ENCODE measurements at places on chromosomes 1 and 21.

GRCh38 chr1:78408192-78408591, 82.6 kb upstream of the PTGFR start:
- no peak for DNase-seq

DNA sequence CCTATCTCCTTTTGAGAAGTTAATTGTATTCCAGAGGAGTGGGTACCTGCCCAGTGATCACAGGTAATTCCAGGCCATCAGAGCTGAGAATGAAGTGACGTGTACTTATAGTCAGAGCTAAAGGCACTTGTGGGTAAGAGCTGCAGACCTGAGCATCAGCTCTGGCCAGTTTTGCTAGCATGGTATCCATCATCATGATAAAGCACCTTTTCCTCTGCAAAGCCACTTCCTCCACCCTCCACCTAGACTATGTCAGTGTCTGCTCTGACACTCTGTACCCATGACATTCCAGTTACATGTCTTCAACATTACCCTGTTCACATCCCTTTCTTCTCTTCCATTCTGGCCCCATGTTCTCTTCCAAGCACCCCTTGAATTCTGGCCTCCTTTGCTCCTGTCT, 157.3 kb downstream of the GRIK3 start:
- peak; percentile 1 for DNase-seq

GRCh38 chr1:169184812-169185211, 78.3 kb downstream of the ATP1B1 start:
- no peak for DNase-seq

DNA sequence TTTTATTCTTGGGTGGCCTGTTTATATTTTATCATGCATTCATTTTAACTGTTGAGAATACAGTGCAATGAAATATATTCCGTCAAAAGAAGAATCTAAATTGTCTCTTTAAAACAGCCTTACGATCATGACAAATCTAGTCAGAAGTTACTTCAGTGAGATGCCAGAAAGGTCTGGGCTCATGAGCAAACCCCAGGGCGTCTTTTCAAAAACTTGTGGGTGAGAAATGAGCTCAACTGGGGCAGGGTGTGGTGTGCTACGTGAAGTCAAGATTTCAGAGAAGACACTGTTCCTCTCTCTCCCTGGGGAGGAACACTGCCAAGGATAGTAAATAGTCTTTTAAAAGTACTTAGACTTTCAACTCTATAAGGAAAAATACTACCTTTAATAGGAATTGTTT, 13.4 kb upstream of the UAP1 start:
- DNase-seq, result peak; percentile 23

- DNase-seq, result no peak
Measured at GRCh38 chr1:211637066-211637465, 38.4 kb downstream of the NEK2 start.

- no peak for DNase-seq
Measured at GRCh38 chr21:28639737-28640136, 352.9 kb downstream of the LTN1 start.

DNA sequence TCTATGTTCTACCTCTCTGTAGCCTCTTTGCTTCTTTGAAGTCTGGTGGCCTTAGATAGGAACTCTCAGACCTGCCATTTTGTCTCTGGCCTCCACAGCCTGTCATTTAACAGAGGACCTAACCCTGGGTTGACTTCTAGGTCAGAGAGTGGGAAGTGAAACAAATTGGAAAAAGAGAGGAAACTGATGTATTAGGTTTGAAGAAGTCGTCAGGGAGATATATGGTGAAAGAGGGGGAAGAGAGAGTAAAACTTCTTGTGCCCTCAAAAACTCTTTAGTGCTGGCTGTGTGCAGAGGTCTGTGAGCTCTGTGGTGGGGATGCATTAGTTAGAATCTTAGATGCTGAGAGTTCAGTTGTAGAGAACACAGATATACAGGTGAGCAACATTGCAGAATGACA, 30.2 kb upstream of the CD1D start:
- no peak for DNase-seq

GRCh38 chr1:12275370-12275769, 45.5 kb downstream of the VPS13D start:
- peak; percentile 36 for DNase-seq

GRCh38 chr1:115164940-115165705, 75.8 kb upstream of the TSPAN2 start:
- no peak for DNase-seq

GRCh38 chr1:41542196-41542930, 57.9 kb upstream of the EDN2 start:
- DNase-seq, result no peak

GRCh38 chr1:99717005-99717404, 49.4 kb downstream of the FRRS1 start:
- DNase-seq, result no peak

DNA sequence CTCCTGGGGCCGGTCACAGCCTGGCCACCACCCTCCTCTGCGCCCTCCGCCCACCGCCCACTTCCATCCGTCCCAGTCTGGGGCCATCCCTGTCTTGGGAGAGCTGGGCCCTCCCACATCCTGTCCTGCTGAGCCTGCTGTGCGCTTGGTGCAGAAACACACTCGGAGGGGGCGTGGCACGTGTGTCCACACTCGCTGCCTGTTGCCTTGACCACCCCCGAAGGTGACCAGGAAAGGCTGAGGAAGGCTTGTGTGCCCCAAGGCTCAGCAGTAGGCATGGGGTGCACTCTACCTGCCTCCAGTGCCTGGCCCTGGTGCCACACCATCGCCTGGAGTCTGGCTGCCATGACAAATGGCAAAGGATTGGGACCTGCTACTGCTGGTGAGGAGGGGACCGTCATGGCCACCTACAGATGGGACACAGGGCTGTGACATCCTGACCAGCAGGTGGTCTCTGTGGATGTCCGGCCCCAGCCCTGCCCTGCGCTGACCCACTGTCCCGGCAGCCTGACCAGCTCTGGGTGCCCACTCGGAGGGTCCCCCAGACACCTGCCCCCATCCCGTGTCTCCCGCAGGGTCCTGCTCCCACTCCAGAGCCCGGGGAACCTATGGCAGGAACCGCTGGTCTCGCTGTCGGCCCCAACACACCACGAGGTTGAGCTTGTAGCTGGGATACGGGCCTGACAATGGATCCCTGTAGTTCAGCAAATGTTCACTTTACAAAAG, 23.2 kb upstream of the PTTG1IP start:
- DNase-seq, result no peak

GRCh38 chr1:79422726-79423125, 416.2 kb upstream of the ADGRL4 start:
- DNase-seq, result no peak

GRCh38 chr1:65734979-65735378, 57.7 kb upstream of the PDE4B start:
- no peak for DNase-seq

DNA sequence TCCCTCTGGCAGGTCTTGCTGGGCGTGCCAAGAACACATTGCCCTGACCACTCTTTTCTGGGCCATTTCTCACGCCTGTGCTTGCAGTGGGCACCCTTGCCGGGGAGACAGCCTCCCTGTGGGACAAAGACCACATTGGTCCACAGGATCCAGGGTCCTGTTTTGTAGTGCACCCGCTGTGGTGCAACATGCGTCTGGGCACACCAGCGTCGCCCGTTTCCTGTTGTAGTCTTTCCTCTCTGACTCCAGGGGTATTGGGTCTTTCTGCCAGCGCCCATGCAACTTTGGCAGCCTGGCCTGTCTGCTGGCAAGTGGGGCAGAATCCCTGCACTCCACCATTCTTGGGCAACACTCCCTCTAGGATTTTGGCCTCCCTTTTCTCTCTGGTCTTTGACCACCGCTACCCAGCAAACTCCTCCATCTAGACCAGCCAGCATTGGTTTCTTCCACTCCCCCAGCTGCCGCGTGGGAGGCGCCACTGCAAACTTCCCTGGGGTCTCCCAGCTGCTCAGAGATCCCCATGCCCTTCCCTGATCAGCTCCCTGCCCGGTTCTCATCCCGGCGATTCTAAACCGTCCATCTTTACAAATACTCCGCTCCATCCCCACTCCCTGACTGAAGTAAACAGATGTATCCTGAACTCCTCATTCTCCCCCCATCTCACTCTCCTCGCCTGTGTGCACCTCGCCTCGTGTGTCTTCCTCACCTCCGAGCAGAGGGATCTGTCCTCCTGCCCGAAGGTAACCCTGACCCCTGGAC, 1.2 kb upstream of the TPRG1L start:
- no peak for DNase-seq

Measured in colonic mucosa (tissue), 4 donors.